Frontal cortex (tissue), 4 donors: ENCODE measurements at places on chromosomes 4 and X. TPM values are rescaled to one million over a fixed set of nuclear protein-coding genes. Genes with fewer than 3 reads are reported as not detected.

DRP2 gene
- total RNA-seq, result 5.3 TPM

RPS6KA6 gene
- 16.3 TPM for total RNA-seq

MAML3 gene
- 7.7 TPM for total RNA-seq

ARAP2 gene
- 57.1 TPM for total RNA-seq

PPA2 gene
- 76.6 TPM for total RNA-seq

PF4V1 gene
- 0.41 TPM for total RNA-seq

GYPB gene
- total RNA-seq, result 7.7 TPM

SMR3B gene
- total RNA-seq, result not detected

HS3ST1 gene
- total RNA-seq, result 6.9 TPM

C4orf50 gene
- total RNA-seq, result 12.2 TPM

TMPRSS11F gene
- not detected for total RNA-seq

GIMD1 gene
- not detected for total RNA-seq

CACNA1F gene
- total RNA-seq, result under 0.01 TPM

SLC34A2 gene
- under 0.01 TPM for total RNA-seq

CTAG2 gene
- not detected for total RNA-seq

STK26 gene
- 0.82 TPM for total RNA-seq

CHST7 gene
- 6.5 TPM for total RNA-seq

DCK gene
- 140 TPM for total RNA-seq

ARX gene
- total RNA-seq, result 6.1 TPM

AKAP14 gene
- not detected for total RNA-seq

ABCG2 gene
- 21.6 TPM for total RNA-seq

GUCY1A1 gene
- 207 TPM for total RNA-seq

DDIT4L gene
- total RNA-seq, result 0.41 TPM

HTR2C gene
- total RNA-seq, result 11.0 TPM

VEGFC gene
- total RNA-seq, result 1.6 TPM

MAGED4B gene
- 107 TPM for total RNA-seq

CAPN6 gene
- total RNA-seq, result under 0.01 TPM

TBC1D25 gene
- 4.9 TPM for total RNA-seq

COL4A6 gene
- 2.0 TPM for total RNA-seq

ADH1A gene
- not detected for total RNA-seq

FBXL5 gene
- total RNA-seq, result 219 TPM

PRDM8 gene
- 26.9 TPM for total RNA-seq
